ENCODE measurements at places on chromosomes 5 and 9. TPM values are rescaled to one million over a fixed set of nuclear protein-coding genes. Genes with fewer than 3 reads are reported as not detected.
A peak's percentile ranks its signal among the peaks of the same experiment; 100 is the strongest.

NME5 gene
- total RNA-seq: 11.9 TPM

AOPEP gene
- total RNA-seq: 140 TPM

SNCB gene
- not detected for total RNA-seq

OTP gene
- total RNA-seq: not detected

- peak; percentile 42 for DNase-seq
Observed at GRCh38 chr5:157497875-157498611, 38.0 kb downstream of the NIPAL4 start.

DNA sequence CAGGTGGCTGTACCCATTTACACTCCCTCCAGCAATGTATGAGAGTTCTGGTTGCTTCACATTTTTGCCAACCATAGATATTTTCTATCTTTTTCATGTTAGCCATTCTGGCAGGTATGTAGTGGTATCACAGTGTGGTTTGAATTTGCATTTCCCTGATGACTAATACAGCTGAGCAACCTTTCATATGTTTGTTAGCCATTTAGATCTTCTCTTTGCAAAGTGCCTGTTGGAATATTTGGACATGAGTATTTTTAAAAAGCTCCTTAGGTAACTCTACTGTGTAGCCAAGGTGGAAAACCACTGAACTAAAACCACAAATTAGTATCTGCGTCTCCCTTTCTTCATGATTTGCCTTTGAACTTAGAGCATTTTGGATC is 31.9 kb downstream of the IRF1 start:
- DNase-seq: no peak

DNA sequence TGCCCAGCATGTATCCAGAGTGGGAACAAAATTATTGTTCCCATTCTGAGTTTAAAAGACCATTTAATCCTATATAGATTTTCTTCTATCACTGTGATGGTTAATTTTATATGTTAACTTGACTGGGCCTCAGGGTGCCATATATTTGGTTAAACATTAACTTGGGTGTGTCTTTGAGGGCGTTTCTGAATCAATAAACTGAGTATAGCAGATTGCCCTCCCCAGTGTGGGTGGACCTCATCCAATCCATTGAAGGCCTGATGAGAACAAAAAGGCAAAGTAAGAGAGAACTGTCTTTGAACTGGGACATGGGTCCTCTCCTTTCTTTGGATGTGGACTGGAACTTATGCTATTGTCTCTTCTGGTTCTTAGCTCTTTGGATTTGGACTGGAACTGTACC is 17.3 kb downstream of the RIOK2 start:
- no peak for DNase-seq

- peak; percentile 21 for DNase-seq
Observed at GRCh38 chr9:36862206-36863145, 171.6 kb downstream of the PAX5 start.

GRCh38 chr5:115810761-115811160 is 5.7 kb downstream of the CDO1 start:
- no peak for DNase-seq

All from thyroid gland (tissue), 4 donors.